Heart left ventricle (tissue), 16 donors: ENCODE measurements at places on chromosomes 12 and 14. TPM values are rescaled to one million over a fixed set of nuclear protein-coding genes. Genes with fewer than 3 reads are reported as not detected.

DNA sequence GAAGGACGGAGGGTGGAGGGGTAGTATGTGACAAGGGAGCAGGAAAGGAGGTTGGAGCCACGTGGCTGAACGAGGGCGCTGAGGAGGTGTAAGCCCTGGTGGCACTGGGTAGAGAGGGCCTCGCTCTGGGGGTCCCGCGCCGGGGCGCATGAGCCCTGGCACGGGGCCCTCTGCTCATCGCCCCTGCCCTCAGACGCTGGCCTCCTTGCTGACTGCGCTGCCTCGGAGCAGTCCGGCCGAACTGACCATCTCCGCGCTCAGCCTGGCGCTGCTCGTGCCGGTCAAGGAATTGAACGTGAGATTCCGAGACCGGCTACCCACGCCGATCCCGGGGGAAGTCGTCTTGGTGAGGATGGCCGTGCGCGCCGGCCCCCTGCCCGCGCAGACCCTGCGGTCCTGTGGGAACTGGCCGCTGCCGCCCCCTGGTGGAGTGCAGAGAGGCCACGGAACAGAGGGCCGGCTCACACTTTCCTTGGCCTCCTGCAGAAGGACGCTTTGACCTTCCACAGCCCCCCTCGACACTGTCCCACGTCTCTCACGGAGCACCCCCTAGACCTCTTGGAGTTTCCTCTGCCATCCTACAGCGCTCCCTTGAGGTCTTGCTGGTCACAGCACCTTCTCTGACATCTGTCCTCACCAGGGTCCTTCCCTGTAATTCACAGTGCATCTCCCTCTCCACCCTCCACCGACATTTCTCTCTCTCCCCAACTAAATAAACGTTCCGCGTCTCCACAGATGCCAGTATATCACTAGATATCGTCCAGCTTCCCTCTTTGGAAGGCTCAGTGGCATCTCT lies 10.5 kb downstream of the ARHGEF25 start:
- peak; percentile 72 for DNase-seq

DNA sequence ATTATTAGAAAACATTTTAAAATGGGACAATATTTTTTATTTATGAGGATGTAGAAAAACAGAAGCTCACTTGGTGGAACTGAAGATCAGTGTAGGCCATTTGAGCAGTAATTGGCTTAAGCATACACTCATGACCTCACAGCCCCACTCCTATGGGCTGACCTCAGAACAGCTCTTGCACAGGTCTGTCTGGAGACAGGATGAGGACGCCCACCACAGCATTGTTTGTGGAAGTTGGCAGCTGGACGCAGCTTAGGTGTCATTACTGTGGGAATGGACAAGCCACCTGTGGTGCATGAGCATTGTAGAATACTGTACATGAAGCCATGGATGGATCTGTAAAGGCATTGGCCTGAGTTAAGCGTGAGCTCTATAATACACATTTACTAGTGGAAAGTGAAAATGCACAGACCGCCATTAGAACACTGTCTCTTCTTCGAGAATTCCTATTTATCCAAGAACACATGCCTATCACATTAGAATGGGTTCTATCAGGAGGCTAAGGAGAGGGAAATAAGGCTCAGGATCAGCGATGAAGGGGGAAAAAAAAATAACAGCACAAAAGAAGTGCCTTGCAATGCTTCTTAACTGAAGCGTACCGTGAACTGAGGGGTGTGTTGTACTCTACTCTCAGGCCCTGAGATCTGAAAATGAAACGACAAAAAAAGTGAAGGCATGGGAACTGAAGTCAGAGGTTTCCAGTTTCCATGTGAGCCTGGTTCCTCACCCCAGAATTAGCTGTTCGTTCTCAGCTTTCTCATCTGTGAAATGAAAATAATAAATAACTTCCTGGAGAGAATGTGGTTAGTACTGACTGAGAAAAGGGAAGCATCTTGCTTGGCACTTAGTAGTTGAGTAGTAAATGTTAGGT lies 33.6 kb downstream of the KCNA1 start:
- DNase-seq, result no peak

- DNase-seq, result no peak
These were observed 67.5 kb upstream of the SLC35F4 start for GRCh38 chr14:57933349-57933748.

DNA sequence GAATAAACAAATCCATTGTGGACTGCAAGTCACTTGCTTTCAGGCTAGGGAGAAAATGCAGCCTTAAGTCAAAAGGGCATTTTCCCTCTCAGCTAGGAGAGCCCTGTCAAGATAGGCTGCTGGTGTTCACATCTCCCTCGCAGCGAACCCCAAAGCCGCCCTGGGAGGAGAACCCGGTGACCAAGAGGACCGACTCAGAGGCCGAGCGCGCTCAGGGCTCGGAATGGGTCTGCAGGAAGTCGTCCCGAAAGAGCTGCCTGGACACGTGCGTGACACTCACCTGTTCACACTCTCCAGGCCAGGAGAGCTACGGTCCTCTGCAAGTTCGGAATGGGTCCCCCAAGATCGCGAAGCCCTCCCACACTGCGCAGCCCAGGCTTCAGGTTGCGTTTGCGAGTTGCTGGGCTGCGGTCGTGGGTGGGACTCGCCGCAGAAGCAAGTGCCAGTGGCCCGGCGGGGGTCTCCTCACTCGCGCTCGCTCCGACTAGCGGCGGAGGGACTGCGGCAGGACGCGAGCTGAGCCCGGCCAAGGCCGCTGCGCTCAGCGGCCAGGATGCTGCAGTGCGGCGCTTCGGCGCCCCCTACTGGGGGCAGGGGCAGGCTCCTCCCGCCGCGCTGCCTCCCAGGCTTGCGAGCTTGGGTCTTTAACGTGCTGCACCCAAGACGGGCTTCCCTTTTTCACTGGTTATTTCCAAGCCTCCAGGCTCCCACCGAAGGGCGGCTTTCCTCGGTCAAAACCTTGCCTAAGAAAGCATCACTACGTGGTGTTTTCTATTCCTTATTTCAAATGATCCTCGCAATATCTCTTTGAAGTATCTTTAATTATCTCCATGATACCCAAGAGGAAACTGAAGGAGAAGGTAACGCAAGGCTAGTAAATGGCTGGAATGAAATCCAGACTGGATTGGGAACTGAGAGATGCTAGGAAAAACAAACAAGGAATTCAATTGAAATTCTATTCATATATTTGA lies at the start of gene RERG:
RERG (minus strand) TSS at position 503 of the 971 bp plus-strand sequence. CDS start 3,928 bp downstream, outside the sequence.
- peak; percentile 78 for DNase-seq

GRCh38 chr12:39798429-39798828 lies 178.8 kb upstream of the ABCD2 start:
- no peak for DNase-seq

Gene MNAT1
- total RNA-seq, result 30.0 TPM

Gene GLIPR1L2
- total RNA-seq, result 1.7 TPM

Gene TTC6
- total RNA-seq, result not detected

GRCh38 chr14:75748336-75748735 lies 87.3 kb downstream of the TTLL5 start:
- DNase-seq, result no peak

DNA sequence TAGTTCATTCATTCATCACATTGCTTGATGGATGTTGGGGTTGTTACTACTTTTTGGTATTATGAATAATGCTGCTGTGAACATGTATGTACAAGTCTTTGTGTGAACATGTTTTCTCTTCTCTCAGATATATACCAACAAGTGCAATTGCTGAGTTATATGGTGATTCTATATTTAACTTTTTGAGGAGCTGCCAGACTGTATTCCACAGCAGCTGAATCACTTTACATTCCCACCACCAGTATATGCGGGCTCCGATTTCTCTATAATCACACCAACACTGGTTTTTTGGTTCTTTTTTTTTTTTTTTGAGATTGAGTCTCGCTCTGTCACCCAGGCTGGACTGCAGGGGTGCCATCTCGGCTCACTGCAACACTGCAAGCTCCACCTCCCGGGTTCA lies 22.2 kb upstream of the PLEKHG6 start:
- no peak for DNase-seq

Gene OR6C2
- not detected for total RNA-seq
